ENCODE measurements at places on chromosomes 3 and 15.
A peak's percentile ranks its signal among the peaks of the same experiment; 100 is the strongest.

DNA sequence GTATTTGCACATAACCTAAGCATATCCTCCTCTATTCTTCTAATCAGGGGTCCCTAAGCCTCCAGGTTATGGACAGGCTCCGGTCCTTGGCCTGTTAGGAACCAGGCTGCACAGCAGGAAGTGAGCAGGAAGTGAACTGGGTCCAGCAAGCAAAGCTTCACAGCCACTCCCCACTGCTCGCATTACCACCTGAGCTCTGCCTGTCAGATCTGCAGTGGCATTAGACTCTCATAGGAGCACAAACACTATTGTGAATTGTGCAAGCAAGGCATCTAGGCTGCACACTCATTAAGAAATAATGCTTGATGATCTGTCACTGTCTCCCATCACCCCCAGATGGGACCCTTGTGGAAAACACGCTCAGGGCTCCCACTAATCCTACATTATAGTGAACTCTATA, 9.8 kb downstream of the MSL2 start:
- DNase-seq, result no peak

- no peak for DNase-seq
Measured at GRCh38 chr15:34699968-34700640, 54.7 kb downstream of the GJD2 start.

DNA sequence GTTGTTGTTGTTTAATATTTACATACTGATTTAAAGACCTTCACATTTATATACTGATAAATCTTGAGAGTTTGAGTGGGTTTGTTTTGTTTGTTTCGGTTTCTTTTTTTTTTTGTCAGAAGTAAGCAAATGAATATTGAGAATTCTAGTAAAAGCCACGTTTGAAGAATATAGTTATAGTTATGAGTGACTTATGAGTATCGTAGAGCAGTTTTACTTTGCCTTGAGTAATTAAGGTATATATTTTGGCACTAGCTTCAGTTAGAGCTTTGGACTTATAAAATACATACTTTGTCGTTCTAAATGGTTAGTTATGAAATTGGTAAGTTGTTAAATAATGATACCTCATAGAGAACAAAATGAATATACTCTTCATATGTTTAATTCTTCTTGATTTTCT, 27.8 kb downstream of the ATP1B3 start:
- no peak for DNase-seq

- DNase-seq, result no peak
Measured at GRCh38 chr3:111745786-111746185, 113.3 kb upstream of the PHLDB2 start.

GRCh38 chr15:47603026-47603425, 114.3 kb upstream of the SEMA6D start:
- DNase-seq, result no peak

DNA sequence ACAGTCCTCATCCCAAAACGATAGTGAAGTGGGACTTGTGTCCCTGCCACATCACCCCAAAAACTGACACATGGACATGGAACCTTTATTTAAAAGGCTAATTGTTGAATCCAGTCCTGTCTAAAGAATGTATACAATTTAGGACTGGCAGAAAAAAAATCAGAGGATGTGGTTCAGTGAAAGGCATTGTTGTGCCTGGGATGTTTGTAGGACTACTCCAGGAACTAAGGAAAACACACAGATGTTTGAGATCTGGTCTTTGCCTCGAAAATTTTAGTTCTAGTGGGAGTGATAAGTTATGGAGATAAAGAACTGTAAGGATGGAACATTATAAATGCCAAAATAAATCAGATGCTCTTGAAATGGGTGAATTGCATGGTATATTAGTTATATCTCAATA, 27.2 kb downstream of the VGLL4 start:
- no peak for DNase-seq

- no peak for DNase-seq
Measured at GRCh38 chr3:127491909-127492308, 98.6 kb downstream of the TPRA1 start.

- no peak for DNase-seq
Measured at GRCh38 chr3:113193719-113194118, 17.6 kb upstream of the BOC start.

DNA sequence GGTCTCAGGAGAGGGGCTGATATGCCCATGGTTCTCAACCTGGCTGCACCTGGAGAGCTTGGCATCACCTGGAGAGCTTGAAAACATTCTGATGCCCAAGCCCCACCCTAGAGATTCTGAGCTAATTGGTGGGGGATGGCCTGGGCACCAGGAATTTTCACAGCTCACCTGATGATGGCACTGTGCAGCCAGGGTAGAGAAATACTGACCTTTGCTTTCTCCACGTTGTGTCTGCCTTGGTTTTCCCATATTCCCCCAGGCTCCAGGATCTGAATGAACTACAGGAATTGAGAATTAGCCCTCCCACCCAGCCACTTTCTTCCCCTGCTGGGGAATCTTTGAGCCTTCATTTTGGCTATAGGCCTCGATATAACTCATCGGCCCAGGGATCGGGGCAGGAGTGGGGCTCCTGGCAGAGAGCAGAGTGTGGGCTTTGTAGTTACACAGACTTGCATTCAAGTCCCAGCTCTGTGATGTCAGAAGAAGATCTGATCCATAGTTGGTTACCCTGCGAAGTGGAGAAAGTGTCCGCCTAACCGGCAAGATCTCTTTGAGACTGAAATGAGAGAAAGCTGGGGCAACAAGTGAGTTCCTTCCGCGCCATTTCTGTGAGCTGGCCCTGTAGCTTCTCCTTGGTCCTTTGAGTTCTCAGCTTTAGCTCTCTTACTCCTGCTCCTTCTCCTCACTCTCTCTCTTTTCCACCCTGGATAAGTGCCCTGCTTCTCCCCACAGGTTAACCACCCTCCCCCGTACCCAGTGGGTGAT, 33.1 kb upstream of the UBE2Q2 start:
- peak; percentile 28 for DNase-seq

- DNase-seq, result no peak
Measured at GRCh38 chr3:177060492-177060891, 136.8 kb downstream of the TBL1XR1 start.

GRCh38 chr15:81049835-81050234, 49.1 kb downstream of the TLNRD1 start:
- DNase-seq, result no peak

GRCh38 chr15:79883579-79884203, 13.1 kb downstream of the MTHFS start:
- no peak for DNase-seq

DNA sequence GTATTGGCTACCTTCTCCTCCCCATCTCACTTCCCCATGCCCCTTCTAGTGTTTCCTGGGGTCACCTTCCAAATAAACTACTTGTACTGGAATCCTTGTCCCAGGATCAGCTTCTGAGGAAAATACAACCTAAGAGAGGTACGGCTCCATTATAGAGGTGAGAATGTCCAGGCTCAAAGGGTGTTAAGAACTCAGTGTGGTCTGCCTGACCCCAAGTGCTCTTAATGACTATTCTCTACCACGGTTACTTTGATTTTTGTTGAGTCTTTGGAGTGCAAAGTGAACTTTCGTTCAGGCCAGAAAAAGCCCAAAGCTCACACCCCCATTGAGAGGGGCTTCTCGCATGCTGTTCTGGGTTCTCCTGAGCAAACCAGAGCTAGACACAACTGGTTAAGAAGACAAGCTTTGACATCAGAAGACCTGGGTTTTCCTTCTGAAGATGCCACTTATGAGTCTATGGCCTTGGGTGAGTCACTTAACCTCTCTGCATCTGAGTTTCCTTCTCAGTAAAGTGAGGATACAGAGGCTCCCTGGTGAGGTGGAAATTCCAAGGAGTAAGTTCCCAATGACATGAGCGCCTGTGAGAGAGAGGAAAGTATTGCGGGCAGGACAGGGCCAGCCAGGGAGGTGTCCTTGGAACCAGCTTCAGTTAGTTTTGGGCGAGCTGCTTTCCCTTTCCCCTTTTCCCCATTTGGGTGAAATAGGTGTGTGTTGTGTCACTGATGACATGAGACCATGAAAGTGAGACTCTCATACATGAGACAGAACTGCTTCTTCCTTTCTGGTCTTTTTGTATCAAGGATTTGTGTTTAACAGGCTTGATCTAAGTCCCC, 475.0 kb upstream of the PROK2 start:
- no peak for DNase-seq

DNA sequence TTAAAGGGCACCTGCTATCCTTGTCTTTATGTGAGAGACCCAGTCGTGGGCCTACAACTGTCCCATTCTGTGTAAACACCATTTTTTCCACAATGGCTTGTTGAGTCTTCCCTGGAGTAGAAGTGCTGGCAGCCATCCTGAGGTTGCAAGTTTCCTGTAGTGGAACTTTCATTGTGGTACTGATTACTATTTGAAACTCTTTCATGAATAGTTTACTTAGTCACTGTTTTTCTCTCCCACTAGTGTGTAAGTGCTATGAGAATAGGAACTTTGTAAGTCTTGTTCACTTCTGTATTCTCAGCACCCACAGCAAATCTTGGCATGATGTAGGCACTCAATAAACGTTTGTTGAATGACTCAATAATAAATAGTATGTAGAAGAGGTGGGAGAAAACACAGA, 48.6 kb downstream of the RARB start:
- DNase-seq, result no peak

- no peak for DNase-seq
Measured at GRCh38 chr3:111980716-111981456, 2.1 kb downstream of the ABHD10 start.

DNA sequence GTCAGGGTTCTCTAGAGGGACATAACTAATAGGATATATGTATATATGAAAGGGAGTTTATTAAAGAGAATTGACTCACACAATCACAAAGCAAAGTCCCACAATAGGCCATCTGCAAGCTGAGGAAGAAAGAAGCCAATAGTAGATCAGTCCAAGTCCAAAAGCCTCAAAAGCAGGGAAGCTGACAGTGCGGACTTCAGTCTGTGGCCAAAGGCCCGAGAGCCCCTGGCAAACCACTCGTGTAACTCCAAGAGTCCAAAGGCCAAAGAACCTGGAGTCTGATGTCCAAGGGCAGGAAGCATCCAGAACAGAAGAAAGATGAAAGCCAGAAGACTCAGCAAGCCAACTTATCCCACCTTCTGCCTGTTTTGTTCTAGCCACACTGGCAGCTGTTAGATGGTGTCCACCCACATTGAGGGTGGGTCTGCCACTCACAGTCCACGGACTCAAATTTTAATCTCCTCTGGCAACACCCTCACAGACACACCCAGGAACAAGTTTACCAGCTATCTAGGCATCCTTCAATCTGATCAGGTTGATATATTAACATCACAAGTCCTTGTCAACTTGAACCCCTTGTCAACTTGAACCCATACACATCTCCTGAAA, 54.2 kb upstream of the ACAD9 start:
- DNase-seq, result no peak

GRCh38 chr15:98150536-98150935, 190.0 kb downstream of the ARRDC4 start:
- DNase-seq, result no peak

GRCh38 chr15:88911766-88912118, 1.4 kb downstream of the MFGE8 start:
- DNase-seq, result no peak

DNA sequence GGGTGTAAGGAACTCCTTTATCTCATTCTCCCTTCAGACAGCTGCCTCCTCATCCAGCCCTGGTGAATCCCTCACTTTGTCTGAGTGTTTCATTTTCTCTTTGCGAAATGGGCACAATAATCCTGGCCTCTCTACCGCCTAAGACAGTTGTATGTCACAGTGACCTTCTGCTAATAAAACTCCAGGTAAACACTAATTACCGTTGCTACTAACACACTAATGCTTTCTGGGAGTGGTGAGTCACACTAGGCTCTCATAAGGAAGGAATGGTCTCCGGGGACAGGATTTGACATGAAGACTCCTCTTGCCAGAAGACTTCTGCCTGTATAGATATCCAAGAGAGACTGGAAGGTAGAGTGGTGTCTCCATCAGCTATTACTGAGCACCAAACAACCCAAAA, 71.7 kb upstream of the SNRK start:
- DNase-seq, result no peak

DNA sequence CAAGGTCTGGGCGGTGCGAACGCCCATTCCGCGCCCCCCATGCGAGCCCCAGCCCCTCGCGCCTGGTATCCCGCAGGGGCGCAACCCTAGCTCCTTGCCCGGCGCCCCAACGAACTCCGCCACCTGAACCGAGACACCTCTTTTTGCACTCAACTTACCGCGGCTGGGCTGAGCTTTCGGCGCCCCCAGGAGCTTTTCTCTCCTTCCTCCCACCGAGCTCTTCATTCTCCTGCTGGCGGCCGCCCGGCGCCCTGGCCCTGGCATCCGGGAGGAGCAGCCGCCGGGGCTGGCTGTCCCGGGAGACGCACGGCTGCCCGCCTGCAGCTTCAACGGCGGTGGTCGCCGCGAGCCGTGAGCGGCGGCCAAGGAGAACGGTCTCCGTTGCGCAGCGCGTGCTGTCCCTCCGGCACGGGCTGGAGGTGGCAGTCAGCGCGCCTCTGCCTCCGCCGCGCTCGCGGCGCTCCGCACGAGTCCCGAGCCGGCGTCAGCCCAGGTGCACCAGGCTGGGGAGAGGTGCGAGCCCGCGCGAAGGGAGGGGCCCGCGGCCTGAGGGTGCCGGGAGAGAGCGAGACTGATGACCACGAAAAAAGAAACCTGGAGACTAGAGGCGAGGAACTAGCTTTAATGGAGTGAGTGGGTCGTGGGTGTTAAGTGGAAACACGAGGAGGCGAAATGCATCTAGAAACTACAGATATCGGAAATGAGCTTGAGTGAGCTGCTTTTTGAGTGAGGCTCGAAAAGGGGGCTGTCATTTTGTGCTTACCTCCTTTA, 621.5 kb upstream of the ZNF385D start:
- no peak for DNase-seq

GRCh38 chr3:74387111-74387735, 227.2 kb downstream of the CNTN3 start:
- DNase-seq, result no peak

Data from 8988T (cell line).